T1000 (cell line): ENCODE measurements at places on chromosomes 11 and 22.

GRCh38 chr11:12156301-12157140 is 46.1 kb downstream of the MICAL2 start:
- no peak for DNase-seq

GRCh38 chr11:82906236-82906635 is 4.7 kb downstream of the DDIAS start:
- DNase-seq, result no peak

DNA sequence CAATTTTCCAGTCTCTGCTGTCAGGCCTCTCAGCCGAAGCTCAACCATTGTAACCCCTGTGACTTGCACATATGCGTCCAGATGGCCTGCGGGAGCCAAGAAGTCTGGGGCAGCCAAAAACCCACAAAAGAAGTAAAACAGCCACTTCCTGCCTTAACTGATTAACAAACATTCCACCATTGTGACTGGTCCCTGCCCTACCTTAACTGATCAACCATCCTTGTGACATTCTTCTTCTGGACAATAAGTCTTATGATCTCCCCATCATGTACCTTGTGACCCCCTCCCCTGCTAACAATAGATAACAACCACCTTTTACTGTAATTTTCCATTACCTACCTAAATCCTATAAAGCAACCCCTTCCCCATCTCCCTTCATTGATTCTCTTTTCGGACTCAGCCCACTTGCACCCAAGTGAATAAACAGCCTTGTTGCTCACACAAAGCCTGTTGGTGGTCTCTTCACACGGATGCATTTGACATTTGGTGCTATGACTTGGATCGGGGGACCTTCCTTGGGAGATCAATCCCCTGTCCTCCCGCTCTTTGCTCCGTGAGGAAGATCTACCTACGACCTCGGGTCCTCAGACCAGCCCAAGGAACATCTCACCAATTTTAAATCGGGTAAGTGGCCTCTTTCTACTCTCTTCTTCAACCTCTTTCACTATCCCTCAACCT is 1.3 kb upstream of the NDUFC2 start:
- no peak for DNase-seq

DNA sequence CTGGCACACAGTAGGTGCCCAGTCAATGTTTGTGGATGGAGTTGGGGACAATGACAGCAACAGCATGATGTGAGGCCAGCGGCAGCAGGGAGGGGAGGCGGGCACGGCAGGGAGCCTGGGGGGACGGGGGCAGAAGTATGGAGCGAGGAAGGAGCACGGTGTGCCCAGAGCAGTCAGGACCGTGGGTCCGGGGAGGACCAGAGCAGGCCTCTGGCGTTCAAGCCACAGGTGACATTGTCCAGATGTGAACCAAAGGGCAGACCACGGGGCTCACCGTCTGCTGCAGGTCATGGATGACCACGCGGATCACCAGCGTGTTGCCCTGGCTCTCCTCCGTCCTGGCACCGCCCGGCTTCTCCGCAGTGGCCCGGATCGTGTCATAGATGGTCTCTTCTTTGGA is 105.5 kb downstream of the SHANK2 start:
- no peak for DNase-seq

DNA sequence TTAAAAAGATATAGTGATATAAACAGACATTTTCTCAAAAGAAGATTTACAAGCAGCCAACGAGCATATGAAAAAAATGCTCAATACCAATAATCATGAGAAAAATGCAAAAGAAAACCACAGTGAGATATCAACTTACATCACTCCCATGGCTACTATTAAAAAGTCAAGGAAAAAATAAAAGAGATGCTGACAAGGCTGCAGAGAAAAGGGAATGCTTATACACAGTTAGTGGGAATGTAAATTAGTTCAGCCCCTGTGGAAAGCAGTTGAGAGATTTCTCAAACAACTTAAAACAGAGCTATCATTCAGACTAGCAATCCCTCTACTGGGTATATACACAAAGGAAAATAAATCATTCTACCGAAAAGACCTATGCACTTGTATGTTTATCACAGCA is 97.1 kb upstream of the CARD18 start:
- no peak for DNase-seq

- no peak for DNase-seq
These were observed 47.9 kb downstream of the GRAMD4 start for GRCh38 chr22:46668116-46668515.
